ENCODE measurements at places on chromosomes 2 and 18. TPM values are rescaled to one million over a fixed set of nuclear protein-coding genes. Genes with fewer than 3 reads are reported as not detected.

DNA sequence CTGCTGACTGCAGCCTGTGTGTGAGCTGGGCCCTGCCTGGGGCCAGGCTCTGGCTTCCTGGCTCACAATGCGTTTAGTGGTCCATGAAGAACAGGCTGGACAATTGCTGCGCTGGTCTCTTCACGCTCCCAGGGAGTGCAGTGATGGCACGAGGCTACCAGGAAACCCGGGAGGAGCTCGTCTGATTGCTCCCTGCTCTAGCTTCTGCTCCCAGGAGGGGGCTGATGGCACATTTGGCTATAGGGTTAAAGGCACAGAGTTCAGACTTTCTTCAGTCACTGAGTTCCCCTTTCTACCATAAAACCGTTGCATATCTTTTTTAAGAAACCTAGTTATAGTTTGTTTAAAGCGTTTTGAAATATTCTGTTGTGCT lies 60.1 kb downstream of the KCNF1 start:
- DNase-seq = no peak
- H3K36me3 ChIP-seq = no peaks in the 10 kb centered on the region
- H3K4me1 ChIP-seq = no peaks in the 10 kb centered on the region

CXCR1 gene
- polyA plus RNA-seq = 30.5 TPM

DNA sequence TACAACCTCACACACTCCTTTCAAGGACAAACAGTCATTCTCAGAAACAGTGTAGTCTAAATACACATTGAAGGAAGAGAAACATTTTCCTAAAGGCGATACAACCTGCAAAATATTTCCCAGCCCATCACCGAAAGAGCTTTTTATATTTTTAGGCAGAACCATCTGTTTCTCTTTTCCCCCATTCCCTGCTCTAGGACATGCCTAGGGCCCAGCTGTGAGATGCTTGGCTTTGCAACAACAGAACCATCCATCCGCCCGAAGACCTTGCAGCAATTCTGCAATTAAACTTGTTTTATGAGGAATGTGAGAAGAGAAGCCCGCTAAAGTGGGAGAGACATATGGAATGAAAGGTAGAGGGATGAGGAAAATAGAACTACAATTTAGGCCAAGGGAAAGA lies 105.6 kb upstream of the RFX8 start:
- H3K4me3 ChIP-seq = no peak overlapping the region
- peaks cover 4% of the 10 kb centered on the region for H3K27me3 ChIP-seq
- no peak overlapping the region for H3K27ac ChIP-seq
- DNase-seq = no peak
- no peaks in the 10 kb centered on the region for H3K4me1 ChIP-seq

- no peak overlapping the region for H3K27ac ChIP-seq
- DNase-seq = no peak
- H3K4me3 ChIP-seq = no peak overlapping the region
- H3K27me3 ChIP-seq = peaks cover 12% of the 10 kb centered on the region
- H3K36me3 ChIP-seq = no peaks in the 10 kb centered on the region
- peaks cover 4% of the 10 kb centered on the region for H3K4me1 ChIP-seq
Observed at GRCh38 chr18:77733292-77733903, 483.8 kb downstream of the GALR1 start.

DNA sequence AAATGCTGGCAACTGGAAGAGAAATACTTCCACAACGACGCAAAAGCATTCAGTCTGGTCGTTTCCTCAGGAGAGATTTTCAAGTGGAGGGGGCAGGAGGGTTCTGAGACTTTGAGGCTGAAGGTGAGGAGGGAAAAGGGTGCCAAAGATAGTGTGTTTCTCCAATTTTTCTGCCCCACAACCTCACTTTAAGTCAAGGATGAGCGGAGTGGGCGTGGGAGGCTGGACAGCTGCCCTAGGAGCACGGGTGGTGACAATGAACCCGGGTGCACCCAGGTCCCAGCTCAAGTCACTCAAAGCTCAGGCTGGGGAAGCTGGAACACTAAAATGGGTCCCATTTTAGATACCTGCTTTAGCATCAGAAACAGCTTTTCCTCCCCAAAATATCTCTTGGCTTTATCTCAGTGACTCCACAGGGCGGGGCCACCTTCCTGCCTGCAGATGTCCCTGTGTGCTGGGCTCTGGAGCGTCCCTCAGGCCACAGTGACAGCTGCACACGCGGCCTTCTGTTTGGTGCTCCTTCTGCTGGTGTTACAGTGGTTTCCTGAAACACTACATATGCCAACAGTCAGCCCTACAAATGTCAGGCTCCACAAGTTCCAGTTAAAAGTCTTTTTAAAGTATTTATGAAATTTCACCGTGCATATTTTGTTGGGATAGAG lies 1.4 kb upstream of the MBP start:
- DNase-seq = no peak
- peak overlapping the region; percentile 90 for H3K27ac ChIP-seq
- peaks cover 65% of the 10 kb centered on the region for H3K4me1 ChIP-seq
- peaks cover 13% of the 10 kb centered on the region for H3K36me3 ChIP-seq
- peaks cover 18% of the 10 kb centered on the region for H3K27me3 ChIP-seq

- peaks cover 1% of the 10 kb centered on the region for H3K27me3 ChIP-seq
- no peaks in the 10 kb centered on the region for H3K4me1 ChIP-seq
- no peaks in the 10 kb centered on the region for H3K36me3 ChIP-seq
- no peak overlapping the region for H3K27ac ChIP-seq
- H3K4me3 ChIP-seq = no peak overlapping the region
Observed at GRCh38 chr2:215532844-215533243, 97.0 kb upstream of the FN1 start.

L3MBTL4 gene
- polyA plus RNA-seq = 4.1 TPM

GRCh38 chr18:41326311-41326710 lies 628.7 kb upstream of the PIK3C3 start:
- H3K27ac ChIP-seq = no peak overlapping the region
- H3K4me3 ChIP-seq = no peak overlapping the region
- peaks cover 2% of the 10 kb centered on the region for H3K4me1 ChIP-seq
- H3K36me3 ChIP-seq = peaks cover 6% of the 10 kb centered on the region
- no peak for DNase-seq

MSH2 gene
- polyA plus RNA-seq = 27.5 TPM

DNA sequence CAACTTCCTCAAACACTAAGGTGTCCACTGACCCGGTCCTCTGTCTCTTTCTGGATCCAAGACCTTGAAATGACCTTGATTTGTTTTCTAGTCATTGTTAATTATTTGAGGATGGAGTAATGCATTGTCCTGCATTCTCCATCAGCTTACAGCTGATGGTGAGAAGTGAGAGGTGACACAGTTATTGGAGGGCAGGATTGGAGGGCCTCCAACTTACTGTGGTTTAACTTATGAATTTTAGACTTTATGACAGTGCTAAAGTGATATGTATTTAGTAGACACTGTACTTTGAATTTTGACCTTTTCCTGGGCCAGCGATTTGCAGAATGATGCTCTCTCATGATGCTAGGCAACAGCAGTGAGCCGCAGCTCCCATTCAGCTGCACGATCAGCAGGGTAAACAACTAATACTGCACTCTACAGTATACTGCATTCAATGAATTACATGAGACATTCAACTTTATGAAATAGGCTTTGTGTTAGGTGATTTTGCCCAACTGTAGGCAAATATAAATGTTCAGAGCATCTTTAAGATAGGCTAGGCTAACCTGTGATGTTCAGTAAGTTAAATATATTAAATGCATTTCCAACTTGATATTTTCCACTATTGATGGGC lies 200.0 kb upstream of the MEX3C start:
- no peak overlapping the region for H3K4me3 ChIP-seq
- H3K27me3 ChIP-seq = peaks cover 2% of the 10 kb centered on the region
- no peaks in the 10 kb centered on the region for H3K4me1 ChIP-seq
- DNase-seq = no peak

DNA sequence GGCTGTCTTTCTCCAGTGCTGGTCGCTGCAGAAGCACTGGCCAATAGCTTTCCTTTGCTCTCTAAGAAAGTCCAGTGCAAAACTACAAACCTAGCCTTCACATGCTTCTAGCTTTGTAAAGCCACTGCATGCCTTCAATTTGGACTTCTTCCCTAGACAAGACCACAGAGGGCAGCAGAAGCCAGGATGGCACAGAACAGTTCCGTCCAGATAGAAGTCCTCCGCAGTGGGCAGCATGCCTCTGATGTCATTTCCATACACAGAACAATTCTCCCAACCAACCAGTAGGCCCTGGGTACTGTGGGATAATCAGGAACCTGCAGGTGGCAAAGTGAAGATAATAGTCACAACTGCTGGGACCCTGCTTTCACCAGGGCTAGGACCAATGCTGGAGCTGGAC lies 3.3 kb downstream of the ST6GAL2 start:
- no peaks in the 10 kb centered on the region for H3K36me3 ChIP-seq
- no peak overlapping the region for H3K27ac ChIP-seq
- no peak for DNase-seq
- no peak overlapping the region for H3K4me3 ChIP-seq

GRCh38 chr2:50178050-50178449 lies 853.9 kb downstream of the NRXN1 start:
- H3K4me1 ChIP-seq = no peaks in the 10 kb centered on the region
- no peak overlapping the region for H3K27ac ChIP-seq
- H3K36me3 ChIP-seq = no peaks in the 10 kb centered on the region
- no peak for DNase-seq
- no peak overlapping the region for H3K4me3 ChIP-seq

SLC14A1 gene
- 12.4 TPM for polyA plus RNA-seq

NTSR2 gene
- not detected for polyA plus RNA-seq

ATOH8 gene
- polyA plus RNA-seq = not detected

- H3K4me3 ChIP-seq = no peak overlapping the region
- H3K27ac ChIP-seq = no peak overlapping the region
- no peak for DNase-seq
- H3K4me1 ChIP-seq = no peaks in the 10 kb centered on the region
- H3K27me3 ChIP-seq = no peaks in the 10 kb centered on the region
- no peaks in the 10 kb centered on the region for H3K36me3 ChIP-seq
Observed at GRCh38 chr2:214038186-214038585, 372.7 kb upstream of the VWC2L start.

DNA sequence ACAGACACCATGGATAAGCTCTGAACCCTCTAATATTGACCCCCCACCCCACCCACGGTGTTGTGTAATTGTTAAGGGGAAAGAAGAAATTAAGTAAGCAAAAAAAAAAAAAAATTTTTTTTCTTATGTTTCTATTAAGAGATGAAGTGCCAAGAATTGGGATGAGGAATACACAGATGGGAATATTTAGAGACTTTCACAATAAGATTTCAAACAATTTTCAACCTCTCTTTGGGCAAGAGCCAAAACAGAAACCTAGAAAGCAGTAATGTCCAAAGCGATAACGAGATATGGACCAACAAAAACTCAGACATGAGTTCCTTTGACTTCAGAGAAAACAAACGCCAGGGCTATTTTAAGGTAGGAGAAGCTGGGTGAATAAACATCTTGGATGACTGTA lies 14.4 kb downstream of the PIEZO2 start:
- no peak for DNase-seq
- no peaks in the 10 kb centered on the region for H3K4me1 ChIP-seq
- no peaks in the 10 kb centered on the region for H3K27me3 ChIP-seq
- no peak overlapping the region for H3K27ac ChIP-seq

DNA sequence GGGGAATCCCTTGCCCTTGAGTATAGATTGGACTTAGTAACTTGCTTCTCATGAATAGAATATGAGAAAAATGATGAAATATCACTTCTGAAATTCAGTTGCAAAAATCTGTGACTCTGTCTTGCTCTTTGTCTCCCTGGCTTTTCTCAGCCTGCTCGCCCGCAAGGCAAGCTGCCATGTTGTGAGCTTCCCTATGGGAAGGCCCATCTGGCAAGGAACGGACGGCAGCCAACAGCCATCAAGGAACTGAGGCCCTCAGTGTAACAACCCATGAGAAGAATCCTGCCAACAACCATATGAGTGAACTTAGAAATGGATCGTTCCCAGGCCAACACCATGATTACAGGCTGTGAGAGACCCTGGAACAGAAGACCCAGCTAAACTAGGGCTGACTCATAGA lies 58.4 kb upstream of the PGAP1 start:
- no peak for DNase-seq
- H3K4me3 ChIP-seq = no peak overlapping the region
- peaks cover 12% of the 10 kb centered on the region for H3K36me3 ChIP-seq

KYNU gene
- 4.3 TPM for polyA plus RNA-seq

DNA sequence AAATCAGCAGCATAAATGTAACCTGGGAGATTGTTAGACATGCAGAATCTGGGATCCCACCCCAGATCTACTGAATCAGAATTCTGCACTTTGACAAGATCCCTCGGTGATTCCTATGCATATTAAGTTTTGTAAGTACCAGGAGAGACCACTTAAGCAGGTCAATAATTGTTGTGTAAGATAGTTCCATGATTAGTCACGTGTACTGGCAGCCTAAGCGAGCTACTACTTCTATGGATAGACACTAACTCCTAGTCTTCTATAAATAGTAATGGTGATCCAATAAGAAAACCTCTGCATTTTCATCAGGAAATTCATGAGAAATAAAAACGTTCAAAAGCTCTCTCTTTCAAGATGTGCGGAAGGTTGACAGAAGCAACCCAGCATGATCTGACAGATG lies 988.2 kb upstream of the CHAC2 start:
- peaks cover 2% of the 10 kb centered on the region for H3K27me3 ChIP-seq
- H3K27ac ChIP-seq = no peak overlapping the region
- H3K36me3 ChIP-seq = no peaks in the 10 kb centered on the region
- no peak for DNase-seq
- no peak overlapping the region for H3K4me3 ChIP-seq
- H3K4me1 ChIP-seq = no peaks in the 10 kb centered on the region

GRCh38 chr2:29155578-29155977 lies 40.4 kb downstream of the CLIP4 start:
- H3K27ac ChIP-seq = no peak overlapping the region
- peaks cover 16% of the 10 kb centered on the region for H3K4me1 ChIP-seq
- no peaks in the 10 kb centered on the region for H3K27me3 ChIP-seq
- DNase-seq = no peak
- H3K4me3 ChIP-seq = no peak overlapping the region

DNA sequence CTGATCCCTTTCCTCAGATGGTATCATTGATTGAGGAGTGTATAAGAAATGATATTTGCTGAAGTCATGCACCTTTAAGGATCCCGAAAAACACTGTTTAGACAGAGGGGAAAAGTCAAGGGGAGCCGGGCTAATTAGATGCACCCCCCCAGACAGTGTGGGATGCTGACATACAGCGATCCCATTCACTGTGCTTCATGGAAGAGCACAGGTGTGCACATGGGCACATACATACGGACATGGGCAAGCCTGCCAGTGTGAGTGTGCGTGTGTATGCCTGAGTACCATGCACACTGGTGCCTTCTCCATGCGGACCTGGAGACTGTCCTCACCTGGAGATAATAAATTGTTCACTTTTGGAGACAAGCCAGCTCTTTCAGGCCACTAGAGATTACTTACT lies 22.6 kb downstream of the MEIS1 start:
- DNase-seq = no peak
- H3K27me3 ChIP-seq = no peaks in the 10 kb centered on the region
- H3K36me3 ChIP-seq = no peaks in the 10 kb centered on the region
- no peak overlapping the region for H3K4me3 ChIP-seq
- H3K4me1 ChIP-seq = no peaks in the 10 kb centered on the region
- no peak overlapping the region for H3K27ac ChIP-seq

- no peaks in the 10 kb centered on the region for H3K27me3 ChIP-seq
- no peak for DNase-seq
- no peaks in the 10 kb centered on the region for H3K4me1 ChIP-seq
- no peak overlapping the region for H3K27ac ChIP-seq
- no peak overlapping the region for H3K4me3 ChIP-seq
Observed at GRCh38 chr2:15074751-15075700, 442.5 kb downstream of the LRATD1 start.

FOXI3 gene
- not detected for polyA plus RNA-seq

RBM45 gene
- polyA plus RNA-seq = 4.4 TPM

NDC80 gene
- 2.7 TPM for polyA plus RNA-seq

Data from immature natural killer cell (primary cell).